ENCODE measurements at places on chromosomes 2 and 18.

DNA sequence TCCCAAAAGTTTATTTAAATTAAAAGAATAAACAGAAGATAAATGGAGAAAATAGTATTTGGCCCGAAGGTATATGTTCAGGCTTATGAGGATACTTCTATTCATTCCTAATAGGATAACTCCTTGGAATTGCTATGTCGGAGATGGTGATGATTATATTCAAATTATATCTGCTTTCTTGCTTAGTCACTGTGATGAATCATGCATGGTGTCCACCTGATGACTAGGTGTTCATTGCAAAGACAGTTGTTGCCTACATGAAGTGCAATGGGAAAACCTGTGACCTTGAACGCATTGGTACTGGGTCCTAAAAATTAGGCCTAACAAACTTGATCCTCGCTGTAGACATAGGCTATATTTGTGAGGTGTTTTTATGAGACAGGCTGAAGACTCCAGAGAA, 617.3 kb upstream of the ZEB2 start:
- no peak for DNase-seq

DNA sequence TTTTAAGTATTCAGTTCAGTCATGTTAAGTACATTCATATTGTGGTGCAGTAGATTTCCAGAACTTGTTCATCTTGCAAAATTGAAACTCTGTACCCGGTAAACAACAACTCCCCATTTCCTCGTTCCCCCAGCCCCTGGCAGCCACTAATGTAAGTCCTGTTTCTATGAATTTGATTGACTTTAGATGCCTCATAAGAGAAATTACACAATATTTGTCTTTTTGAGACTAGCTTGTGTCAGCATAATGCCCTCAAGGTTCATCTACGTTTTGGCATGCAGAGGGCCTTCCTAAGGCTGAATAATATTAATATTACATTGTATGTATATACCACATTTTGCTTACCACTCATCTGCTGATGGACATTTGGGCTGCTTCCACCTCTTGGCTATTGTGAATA, 30.9 kb downstream of the METTL21A start:
- DNase-seq: no peak

GRCh38 chr2:237262838-237263771, 150.9 kb downstream of the COL6A3 start:
- no peak for DNase-seq

DNA sequence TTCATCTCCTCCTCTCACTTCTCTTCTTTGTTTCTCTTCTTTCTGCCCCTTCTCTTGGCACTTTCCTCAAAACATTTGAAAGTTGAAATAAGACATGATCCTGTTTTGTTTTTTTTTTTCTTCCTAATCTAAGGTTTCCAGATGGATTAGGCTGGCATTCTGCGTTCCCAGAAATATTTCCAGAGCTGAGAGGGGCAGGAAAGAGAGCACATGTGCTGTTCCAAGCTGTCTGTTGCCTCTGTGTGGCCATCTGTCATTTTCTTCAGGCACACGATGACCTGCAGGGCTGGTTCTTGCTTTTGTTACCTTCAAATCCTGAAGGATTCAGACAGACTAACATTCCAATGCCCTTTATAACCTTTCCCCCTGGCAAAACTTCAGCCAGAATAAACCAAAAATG, 142.9 kb downstream of the RNF144A start:
- no peak for DNase-seq

GRCh38 chr18:26083099-26083498, 7.3 kb downstream of the SS18 start:
- no peak for DNase-seq

GRCh38 chr18:55477860-55478581, 110.0 kb downstream of the TCF4 start:
- DNase-seq: no peak

GRCh38 chr2:112687522-112687921, 33.3 kb upstream of the NT5DC4 start:
- no peak for DNase-seq

GRCh38 chr2:46781468-46782189, 134.0 kb downstream of the MCFD2 start:
- no peak for DNase-seq

DNA sequence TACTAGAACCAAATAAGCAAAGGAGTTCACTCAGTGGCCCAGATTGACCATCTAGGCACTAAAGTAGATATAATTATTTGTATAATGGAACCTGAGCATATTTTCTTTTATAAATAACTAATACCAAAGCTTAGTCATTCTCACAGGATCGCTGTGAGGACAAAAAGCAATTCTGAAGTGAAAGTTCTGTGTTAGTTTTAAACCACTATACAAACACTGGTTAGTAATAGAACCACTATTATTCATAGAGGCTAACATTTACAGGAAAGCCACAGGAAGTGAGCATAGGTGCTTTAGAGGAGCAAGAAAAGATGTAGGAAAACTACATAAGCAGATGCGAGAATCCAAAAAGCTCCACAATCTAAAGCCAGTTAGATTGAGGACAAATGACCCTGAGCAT, 364.7 kb downstream of the XIRP2 start:
- DNase-seq: peak; percentile 7

GRCh38 chr18:46226461-46226860, 122.3 kb downstream of the HAUS1 start:
- DNase-seq: no peak

DNA sequence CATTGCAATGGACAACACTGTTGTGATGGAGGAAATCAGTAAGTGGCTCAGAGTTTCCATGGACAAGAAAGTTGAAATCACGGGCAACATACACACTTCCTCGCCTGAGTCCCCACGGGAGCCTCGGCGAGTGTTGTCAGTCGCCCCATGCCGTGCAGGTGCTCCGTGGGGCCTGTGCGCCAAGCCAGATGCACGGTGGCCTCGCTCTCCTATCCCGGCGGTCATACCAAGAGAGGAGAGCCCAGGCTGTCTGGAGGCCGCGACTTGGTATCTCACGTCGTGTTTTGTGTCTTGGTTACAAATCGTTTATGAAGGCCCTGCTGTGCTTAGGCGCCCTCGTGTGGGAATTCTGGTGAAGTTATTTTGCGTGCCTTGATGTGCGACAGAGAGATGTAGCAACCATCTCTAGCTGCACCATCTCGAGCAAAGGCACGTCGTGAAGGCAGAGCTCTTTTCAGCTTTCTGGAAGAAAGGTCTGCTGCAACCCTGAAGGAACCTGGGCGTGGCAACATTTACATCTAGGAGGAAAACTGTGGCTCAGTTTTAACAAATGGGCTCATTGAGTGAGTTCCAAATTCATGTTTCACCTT, 21.8 kb downstream of the ATG4B start:
- no peak for DNase-seq

DNA sequence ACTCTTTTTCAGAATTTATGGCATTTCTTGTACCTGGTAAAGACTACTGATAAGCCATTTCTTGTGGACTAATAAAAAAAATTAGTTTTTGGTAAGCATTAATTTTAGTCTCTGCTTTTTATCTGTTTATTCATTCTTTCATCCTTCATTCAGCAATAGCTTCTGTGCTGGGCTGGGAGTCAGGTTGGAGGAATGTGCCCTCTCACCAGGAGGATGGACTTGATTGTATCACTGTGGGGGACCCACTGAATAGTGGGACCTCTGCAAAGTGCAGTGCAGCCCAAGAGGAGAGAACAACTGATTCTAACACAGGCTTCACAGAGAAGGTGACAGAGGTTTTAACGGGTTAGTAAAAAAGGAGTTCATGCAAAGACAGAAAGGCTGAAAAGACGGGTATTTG, 39.1 kb downstream of the CDC42EP3 start:
- DNase-seq: no peak

GRCh38 chr2:219285373-219285735, 6.2 kb downstream of the DNAJB2 start:
- no peak for DNase-seq

DNA sequence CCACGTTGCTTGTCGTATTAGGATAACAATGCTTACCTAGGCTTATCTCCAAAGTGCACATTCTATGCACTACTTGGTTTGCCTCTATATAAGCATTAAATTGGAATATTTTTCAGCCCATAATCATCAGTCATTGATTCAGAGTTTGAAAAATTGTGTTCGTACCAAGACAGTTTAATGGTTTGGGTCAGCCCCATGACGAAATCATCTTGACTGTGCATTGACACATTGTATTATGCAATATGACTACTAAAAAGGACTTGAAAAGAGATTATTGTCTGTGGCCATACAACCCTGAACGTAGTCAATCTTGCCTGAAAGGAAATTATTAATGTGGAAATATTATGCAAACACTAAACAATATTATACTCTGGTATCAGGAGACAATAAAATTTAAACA, 141.3 kb downstream of the EML6 start:
- DNase-seq: no peak

- no peak for DNase-seq
Measured at GRCh38 chr2:212426637-212427412, 111.8 kb downstream of the ERBB4 start.

GRCh38 chr2:55164534-55165480, 67.3 kb downstream of the CLHC1 start:
- DNase-seq: no peak

GRCh38 chr2:199019898-199020507, 437.7 kb downstream of the SATB2 start:
- no peak for DNase-seq

DNA sequence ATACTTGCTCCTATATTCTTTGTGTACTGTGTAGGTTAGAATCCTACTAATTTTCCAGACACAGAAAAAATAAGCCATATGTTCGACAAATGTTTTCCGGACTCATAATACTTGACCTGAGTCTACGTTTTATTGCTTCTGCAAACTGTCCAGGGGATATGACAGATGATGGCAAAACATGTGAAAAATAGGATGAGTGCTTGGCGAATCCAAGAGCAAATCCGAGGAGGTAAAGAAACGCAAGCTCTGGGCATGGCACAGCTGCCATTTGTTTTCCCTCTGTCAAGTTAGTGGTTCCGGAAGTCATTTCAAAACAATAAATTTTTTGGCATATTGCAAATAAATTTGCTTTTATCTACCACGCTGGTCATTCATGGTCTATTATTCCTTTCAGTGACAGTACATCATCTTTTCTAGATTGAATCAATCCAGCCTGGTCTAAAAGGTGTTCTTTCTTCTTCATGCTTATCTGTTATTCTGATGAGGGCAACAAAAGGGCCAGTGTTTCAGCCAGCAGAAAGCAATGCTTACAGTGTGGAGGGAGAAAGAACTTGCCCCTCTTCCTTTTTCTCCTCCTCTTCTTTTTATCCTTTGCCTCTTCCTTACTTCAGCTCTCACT, 476.1 kb upstream of the SOX11 start:
- DNase-seq: no peak

DNA sequence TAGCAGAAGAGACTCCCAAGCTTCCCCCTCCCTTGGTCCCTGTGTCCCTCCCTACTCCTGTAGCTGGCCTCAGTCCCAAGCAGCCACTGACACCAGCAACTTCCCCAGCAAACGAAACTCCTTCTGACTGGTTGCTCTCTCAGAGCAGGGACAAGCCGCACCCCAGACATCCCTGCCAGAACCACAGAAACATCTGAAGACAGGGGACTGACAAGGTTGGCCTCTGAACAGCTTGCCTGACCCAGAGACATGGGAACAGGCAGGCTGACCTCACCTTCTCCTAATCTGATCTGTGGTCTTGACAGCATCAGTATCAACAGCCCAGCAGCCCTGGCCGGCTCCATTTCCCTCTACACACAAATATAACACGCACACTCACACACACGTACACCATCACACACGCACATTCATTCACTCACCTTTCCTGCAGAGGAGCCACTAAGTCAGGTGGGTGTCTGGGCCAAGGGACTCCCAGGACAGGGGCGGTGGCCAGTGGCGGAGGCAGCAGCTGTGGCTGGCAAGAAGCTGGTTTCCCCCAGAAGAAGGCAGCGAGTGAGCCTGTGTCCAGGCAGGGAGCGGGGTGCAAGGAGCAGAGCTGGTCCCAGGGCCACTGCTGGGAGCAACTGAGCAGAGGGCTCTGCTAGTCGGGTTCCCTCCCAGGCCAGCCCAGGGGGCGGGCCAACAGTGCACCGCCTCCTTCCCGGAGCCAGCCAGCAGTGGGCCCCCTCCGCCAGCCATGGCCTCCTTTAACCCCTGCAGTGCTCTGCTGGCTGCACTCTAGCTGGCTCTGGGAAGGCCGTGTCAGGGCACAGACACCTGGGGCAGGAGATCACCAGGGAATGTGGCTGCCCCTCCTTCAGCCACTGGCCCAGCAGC, 59.1 kb downstream of the TNS1 start:
- no peak for DNase-seq

GRCh38 chr18:8366070-8366469, 243.2 kb upstream of the RAB12 start:
- DNase-seq: no peak

DNA sequence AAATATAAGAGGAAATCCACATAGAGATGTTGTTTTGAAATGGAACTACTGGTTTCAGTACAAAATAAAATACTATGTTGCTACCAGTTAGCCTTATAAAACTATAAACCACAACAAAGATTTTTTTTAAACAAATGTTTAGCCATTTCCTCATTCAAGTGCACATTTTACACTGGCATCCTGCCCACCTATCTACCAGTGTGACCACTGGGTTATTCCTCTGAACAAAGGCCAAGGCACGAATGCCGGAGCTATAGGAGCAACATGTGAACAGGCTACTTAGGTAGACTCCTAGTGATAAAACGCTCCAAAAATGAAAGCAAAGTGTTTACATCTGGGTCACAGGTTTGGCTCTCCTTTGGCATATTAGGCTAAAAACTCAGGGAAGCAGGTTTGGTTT, 31.8 kb upstream of the SULT1C4 start:
- DNase-seq: no peak

DNA sequence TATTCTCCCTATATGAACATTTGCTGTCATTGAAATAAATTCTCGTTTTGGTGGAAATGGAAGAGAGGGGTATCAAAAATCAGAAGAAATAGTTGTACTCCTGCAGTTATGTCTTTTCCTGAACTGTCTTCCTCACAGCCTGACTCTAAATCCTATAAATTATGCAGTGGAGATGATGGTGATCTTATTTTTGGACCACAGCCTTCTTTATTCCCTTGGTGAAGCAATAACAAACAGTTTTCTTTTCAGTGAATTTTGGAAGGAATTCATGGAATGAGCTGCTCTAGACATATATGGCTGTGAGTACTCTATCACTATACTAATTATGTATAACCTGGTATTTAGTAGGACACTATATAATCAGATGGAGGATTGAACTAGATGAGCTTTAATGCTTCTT, 1.7 kb upstream of the SLC25A12 start:
- DNase-seq: no peak

DNA sequence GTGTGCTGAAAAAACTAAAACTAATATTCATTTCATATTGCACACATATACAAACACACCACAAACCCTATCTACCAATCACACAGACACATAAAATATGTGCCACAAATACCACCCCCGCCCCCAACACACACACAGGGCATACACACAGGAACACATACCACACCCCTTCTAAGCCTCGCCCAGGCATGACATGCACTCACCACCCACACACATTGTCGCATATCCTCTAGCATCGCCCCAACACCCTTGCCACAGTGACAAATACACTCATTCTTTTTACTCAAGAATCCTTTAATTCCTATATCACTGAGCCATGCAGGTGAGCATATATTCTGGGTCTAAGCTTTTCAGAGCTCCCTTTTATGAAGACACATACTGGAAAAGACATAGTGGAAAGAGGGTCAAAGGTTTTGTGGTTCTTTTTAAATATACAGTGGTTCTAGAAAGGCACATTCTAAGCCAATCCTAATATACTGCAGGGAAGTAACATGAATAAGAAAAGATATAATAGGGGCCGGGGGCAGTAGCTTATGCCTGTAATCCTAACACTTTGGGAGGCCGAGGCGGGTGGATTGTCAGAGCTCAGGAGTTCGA, 24.5 kb upstream of the LCLAT1 start:
- DNase-seq: no peak

- DNase-seq: no peak
Measured at GRCh38 chr2:23708771-23709170, 218.2 kb downstream of the ATAD2B start.
